ENCODE measurements at places on chromosomes 11 and 22. TPM values are rescaled to one million over a fixed set of nuclear protein-coding genes. Genes with fewer than 3 reads are reported as not detected.

DNA sequence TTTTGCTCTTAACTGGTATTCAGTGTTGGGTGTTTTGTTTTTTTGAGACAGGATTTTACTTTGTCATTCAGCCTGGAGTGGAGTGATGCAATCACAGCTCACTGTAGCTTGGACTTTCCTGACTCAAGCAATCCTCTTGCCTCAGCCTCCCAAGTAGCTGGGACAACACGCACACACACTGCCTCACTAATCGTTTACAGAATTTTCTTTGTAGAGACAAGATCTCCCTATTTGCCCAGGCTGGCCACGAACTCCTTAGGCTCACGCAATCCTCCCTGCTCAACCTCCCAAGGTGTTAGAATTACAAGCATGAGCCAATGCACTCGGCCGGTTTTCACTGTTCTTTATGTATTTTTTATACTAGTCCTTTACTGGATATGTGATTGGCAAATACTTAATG is 51.0 kb upstream of the IGLL5 start:
- no peak for DNase-seq

The MMP1 gene
- 326 TPM for total RNA-seq

The SCGB1A1 gene
- total RNA-seq = not detected

The CDON gene
- total RNA-seq = 0.65 TPM

The OR52I2 gene
- not detected for total RNA-seq

The OR5J2 gene
- not detected for total RNA-seq

DNA sequence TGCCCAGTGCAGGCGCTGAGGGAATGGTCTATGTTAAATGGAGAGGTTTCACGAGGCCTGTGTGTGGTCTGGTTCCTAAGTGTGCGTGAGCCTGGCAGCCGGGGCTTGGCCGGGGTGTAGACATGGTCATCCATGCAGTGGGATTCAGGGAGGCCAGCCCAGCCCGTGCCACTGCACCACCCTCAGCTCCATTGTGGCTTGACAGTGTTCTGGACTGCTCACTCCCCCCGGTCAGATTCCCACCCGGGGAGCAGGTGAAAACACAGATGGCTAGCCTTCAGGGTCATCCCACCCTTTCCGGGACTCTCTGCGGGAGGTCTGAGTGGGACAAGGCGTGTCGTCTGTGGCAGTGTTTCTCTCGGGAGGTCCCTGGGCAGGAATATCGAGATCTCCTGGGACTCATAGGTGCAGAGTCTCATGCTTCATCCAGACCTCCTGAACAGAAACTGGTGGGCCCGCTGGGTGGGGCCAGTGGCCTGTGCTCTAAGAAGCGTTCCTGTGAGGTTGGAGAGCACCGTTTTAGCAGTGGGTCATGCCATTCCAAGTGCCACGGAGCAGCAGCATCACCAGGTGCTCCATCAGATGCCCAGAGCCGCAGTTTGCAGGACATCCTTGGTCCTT is 52.3 kb downstream of the ST14 start:
- DNase-seq = no peak

GRCh38 chr11:132463295-132464002 is 1068.9 kb downstream of the OPCML start:
- no peak for DNase-seq

GRCh38 chr11:11085580-11085979 is 227.7 kb upstream of the ZBED5 start:
- DNase-seq = no peak

DNA sequence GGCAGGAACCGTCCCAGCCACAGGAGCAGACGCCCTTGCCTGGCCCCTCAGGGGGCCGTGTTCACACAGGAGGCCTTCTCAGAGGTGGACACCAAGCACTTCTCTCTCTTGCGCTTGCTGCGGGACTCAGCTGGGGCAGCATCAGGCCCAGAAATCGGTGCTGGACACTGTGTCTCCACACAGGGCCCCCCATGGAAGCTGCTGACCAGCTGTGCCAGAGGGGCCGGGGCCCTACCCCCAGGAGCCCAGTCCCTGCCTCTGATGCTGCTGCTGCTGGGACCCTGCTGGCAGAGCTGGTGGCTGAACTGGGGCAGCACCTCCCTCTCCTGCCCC is 4.0 kb downstream of the PLXNB2 start:
- no peak for DNase-seq

- no peak for DNase-seq
These were observed 34.9 kb upstream of the ACER3 start for GRCh38 chr11:76825726-76826396.

- no peak for DNase-seq
These were observed 58.4 kb downstream of the EFCAB6 start for GRCh38 chr22:43753688-43754087.

DNA sequence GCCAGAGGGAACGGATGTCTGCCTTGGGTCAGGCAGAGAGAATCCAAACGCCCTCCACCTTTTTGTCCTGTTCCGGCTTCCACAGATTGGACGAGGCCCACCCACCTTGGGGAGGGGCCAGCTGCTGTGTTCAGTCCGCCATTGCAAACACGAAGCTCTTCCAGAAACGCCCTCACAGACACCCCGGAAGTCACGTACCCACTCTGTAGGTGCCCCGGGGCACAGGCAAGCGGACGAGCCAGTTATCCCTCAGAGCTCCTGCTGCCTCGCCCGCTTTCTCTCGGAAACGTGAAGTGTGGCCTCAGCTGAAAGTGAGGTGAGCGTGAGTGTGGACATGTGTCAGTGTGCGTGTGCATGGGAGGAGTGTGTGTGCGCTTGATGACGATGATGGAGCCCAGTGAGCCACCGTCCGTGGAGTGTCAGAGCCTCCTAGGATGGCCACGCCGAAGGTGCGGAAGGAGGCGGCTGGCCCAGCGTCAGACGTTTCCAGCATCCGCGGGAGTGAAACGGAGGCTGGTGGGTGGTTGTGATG is 869.2 kb downstream of the TBC1D22A start:
- no peak for DNase-seq

GRCh38 chr11:79471071-79471844 is 30.4 kb upstream of the TENM4 start:
- no peak for DNase-seq

DNA sequence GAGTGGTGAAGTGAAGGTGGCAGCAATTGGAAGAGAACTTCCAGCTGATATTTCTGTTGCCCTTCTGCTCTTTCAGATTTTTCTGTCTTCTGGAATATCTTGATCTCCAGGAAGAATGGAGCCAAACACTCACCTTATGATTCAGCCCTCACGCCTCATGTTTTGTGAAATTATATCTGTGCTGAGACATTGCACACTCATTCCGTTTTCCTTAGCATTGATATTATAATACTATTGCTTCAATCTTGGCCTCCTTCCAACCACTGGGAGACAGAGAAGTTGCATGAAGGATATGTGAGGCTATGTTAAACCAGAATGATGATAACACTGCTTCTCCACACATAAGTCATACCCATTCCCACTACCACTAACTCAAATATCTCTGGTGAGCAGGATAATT is 177.9 kb downstream of the ETS1 start:
- DNase-seq = peak; percentile 80

DNA sequence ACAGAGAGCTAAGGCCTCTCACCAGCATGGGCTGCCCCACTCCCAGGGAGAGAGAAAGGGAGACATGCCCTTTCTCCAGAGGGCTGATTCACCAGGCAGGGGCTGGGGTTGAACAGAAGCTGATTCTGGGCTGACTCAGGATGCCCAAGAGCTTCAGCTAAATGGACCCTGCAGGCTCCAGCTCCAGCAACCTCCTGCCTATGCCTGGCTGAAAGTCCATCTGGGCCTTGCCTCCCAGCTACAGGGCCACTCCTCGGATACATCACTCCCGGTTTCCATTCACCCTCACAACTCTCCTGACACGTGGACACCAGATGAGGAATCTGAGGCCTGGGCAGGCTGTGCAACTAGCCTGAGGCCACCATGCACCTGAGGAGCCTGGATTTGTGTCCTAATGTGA is 215.5 kb downstream of the BUD13 start:
- no peak for DNase-seq

GRCh38 chr11:88340366-88340935 is 2.9 kb upstream of the CTSC start:
- no peak for DNase-seq

DNA sequence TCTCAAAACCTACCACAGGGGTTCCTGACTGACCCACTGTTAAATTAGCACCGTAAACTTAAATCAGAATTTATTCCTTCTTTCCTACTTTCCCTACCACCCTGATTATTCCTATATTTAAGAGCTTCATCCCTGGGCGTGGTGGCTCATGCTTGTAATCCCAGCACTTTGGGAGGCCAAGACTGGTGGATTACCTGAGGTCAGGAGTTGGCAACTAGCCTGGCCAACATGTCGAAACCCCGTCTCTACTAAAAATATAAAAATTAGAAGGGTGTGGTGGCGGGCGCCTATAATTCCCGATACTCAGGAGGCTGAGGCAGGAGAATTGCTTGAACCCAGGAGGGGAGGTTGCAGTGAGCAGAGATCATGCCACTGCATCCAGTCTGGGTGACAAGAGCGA is 20.3 kb downstream of the ALG9 start:
- DNase-seq = no peak

DNA sequence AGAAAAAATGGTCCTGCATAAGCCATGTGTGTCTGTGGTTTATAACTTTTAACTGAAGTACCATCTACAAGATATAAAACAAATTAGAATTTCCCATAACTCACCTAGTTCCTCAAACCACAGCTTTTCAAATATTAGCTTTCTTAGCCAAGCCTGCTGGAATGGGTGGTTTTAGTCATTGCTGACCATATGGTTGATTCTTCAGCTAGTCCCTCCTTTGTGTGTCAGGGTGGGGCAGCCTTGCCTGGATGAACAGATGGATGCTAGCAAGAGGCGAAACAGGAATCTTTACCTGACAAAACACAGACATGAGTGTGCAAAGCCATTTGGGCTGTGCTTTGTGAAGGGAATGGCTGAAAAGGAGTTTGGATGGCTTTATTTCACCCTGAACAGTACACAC is 6.9 kb upstream of the B3GNT6 start:
- no peak for DNase-seq

The LRRC74B gene
- not detected for total RNA-seq

DNA sequence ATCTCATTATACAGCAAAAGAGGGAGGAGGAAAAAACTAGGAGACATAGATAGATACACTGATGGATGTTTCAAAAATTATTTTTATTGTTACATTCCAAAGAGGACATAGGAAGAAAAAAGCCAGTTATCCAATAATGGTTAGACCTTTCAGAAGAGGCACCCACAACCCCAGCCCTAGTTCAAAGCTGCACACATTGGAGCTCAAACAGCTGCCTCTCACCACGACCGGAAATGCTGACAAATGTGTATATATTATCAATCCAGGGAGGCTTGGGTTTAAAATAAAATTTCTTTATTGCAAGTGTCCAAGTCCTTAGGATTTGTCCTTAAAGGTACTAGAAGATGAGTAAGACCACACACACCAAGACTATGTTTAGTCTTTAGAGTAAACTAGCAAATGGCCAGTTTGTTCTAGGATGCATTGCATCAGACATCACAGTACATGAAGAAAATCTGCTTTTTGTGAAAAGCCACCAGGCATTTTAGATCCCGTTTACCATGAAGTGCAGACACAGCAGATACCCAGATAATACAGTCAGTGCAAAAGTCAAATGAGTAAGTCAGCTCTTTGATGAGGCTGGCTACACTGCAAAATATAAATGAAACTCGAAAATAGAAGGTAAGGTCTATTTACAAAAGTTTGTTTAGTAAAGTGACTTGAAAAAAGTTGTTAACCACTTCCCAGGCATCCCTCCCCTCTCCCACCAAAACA is 4.6 kb upstream of the ASCL3 start:
- DNase-seq = no peak

GRCh38 chr11:132312161-132312560 is 941.7 kb downstream of the NTM start:
- DNase-seq = peak; percentile 53

- no peak for DNase-seq
These were observed 10.9 kb downstream of the MRGPRF start for GRCh38 chr11:69002110-69002569.

DNA sequence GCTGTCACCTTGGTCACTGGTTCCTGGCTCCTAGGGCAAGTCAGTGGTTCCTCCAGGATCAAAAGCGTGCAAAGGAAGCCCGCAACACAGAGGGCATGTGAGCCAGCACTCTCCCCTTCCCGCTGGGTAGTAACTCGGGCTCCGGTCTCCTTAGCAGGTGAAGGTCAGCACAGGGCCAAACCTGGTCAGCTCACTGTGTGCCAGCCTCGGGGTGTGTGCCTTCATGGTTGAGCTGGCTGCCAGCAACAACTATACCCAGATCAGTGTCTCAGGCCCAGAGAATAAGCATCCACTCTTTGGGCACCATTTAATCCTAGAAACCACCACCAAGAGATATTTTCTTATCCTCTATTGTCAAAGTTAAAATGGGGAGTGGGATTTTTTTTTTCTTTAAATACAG is 16.1 kb upstream of the CCDC86 start:
- DNase-seq = no peak

The MIOX gene
- not detected for total RNA-seq

GRCh38 chr11:25899617-25900160 is 432.2 kb upstream of the ANO3 start:
- no peak for DNase-seq

- DNase-seq = no peak
These were observed 17.3 kb downstream of the RHOD start for GRCh38 chr11:67073908-67074307.

DNA sequence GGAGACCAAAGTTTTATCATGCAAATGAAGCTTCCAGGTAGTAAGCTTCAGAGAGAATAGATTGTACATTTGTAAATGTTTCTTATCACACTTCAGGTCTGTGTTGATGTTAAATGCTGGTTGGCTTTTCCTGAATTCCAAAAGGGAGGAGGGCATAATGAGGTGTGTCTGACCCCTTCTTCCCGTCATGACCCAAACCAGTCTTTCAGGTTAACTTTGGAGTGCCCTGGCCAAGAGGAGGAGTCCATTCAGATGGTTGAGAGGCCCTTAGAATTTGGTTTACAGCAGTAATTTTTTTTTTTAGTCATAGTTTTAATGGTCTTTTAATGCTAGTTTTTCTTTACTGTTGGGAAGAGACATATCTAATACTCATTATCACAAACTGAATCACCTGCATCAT is 2.5 kb downstream of the OR6X1 start:
- DNase-seq = no peak

GRCh38 chr11:114138411-114138810 is 78.9 kb downstream of the ZBTB16 start:
- no peak for DNase-seq

DNA sequence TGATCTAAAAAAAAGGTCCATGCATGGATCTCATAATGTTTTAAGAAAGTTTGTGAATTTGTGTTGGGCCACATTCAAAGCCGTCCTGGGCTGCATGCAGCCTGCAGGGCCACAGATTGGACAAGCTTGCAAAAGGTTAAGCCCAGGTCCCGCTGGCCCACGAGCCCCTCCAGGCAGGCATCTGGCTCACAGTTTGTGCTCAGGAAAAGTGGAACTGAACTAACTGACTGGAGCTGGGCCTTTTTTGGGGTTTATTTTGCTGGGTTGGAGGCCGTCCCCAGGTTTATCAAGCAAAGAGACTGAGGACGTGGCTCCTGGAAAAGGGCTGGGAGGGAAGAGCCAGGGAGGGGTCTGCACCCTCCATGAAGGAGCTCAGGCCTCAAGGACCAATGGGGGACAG is 32.1 kb upstream of the BAIAP2L2 start:
- DNase-seq = no peak

The CALCB gene
- total RNA-seq = not detected

The OR52N4 gene
- not detected for total RNA-seq

The WBP2NL gene
- total RNA-seq = not detected

The PKNOX2 gene
- not detected for total RNA-seq
